Renal cortex interstitium (tissue), 15 donors: ENCODE measurements at places on chromosomes 3 and 15. TPM values are rescaled to one million over a fixed set of nuclear protein-coding genes. Genes with fewer than 3 reads are reported as not detected.

DNA sequence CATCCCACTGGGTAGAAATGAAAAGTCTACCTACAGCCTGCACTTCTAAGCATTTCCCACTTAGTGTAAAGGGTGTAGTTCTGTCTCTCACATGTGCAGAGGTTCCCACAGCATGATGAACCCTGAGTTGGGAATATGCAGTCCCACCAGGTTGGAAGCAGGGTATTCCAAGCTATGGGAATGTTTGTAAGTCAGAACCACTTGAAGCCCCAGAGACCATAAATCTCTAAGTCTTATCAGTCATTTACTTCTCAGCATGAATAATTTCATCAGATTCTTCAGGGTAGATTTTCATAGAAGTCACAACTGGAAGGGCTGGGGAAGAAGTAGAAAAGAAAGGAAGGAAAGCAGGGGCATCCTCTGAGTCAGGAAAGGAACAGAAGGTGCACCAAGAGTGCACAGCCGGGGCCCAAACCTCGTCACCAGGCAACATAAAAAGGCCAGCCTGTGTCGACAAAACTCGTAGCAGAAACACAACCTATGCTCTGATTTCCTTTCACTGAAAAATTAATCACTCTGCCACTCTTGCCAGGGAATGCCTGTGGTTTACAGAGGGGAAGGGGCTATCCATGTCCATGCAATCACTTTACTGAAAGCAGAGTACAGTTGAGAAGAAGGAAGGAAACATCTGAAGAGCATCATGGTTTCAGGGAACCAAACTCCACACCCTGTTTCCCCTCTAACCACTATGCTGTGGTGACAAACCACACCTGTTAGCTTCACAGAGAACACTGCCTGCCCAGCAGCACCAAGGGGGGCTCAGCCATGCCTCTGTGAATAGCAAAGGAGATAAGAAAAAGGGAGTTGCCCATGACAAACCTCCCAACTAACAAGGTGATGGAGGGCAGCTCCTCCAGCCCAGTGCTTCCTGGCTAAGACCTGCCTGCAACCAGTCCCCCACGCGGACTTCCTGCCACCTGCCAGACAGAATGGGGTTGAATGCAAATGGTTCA, 40.5 kb downstream of the SH3BP5 start:
- no peak for DNase-seq

DNA sequence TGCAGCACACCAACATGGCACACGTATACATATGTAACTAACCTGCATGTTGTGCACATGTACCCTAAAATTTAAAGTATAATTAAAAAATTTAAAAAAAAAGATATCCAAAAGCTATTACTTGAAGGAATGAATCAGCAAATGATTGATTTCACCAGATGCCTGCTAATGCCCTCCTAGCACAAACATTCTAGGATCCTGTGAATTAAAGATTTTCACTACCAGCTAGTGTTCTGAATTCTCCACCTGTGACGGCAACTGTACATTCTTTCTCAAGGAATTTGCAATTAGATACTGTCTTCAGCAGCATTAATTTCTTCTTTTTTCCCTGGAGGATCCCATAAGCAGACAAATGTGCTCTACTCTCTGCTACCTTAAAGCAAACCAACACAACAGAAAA, 694.9 kb downstream of the NTRK3 start:
- no peak for DNase-seq

- no peak for DNase-seq
Measured at GRCh38 chr3:124126436-124127023, 134.6 kb upstream of the ROPN1 start.

DNA sequence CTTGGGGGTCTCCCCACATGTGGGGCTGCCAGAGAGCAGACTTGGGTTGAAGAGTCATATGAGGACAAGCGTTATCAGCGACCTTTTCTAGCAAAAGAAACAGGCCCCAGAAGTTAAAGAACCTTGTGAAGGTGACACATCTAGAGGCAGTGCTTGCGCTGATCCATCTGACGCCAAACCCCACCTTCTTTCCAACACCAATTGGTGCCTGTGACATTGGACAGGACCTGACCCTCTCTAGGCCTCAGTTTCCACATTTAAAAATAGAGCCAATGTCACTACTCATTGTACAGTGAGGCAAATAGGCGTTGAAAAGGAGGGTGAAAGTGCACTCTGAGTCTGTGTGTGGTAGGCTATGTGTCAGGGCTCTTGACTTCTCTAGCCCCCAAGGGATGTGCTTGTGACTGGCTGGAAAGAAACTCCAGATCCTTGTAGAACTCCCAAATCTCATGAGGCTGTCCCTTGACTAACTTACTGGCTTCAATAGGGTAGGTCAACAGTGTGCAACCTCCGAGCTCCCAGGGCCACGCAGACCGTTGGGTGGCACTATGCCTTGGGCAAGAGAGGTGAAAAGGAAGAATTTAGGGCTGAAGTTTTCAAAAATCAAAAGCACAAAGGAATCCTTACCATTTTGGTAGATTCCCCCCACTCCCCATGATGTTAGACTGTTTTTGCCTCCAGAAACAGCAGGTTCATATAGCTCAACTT, 666 bp upstream of the FAM219B start:
- no peak for DNase-seq

DNA sequence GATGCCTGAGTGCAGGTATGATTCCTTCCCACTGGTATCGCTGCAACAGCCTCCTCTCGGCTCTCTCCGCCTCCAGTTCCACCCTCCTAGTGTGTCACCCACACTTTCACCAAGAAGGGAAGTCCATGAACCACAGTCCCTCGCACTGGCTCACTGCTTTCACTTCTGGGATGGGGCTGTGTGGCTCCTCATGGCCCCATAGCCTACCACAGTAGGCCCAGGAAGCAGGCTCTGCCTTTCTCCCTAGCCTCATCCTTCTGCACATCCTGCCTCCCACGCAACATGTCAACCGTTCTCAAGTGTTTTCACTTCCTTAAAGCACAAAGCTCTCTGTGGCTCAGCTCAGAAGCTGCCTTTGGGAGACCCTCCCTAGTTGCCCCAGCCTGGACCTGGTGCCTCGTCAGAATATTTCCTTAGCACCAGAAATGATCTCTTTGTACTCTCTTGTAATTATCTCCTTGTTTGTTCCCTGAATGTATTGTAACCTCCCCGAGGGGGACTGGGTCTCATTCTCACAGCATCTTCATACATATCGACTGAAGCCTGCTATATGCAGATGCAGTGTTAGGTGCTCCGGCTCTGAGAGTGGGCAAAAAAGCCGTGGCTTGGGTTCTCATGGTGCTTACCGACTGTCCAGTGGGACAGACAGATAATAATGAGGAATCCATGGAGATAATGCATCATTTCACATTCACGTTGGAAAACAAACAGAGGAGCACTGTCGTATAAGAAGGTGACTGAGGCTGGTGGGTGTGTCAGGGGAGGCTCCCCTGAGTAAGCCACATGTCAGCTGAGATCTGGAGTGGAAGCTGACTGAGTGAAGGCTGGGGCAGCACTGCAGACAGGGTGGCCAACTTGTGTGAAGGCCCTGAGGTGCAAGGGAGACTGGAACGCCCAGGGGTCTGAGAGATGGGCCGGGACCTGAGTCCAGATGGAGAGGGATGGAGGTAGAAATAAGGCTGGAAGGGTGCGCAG, 107.1 kb downstream of the DGKG start:
- DNase-seq: no peak

DNA sequence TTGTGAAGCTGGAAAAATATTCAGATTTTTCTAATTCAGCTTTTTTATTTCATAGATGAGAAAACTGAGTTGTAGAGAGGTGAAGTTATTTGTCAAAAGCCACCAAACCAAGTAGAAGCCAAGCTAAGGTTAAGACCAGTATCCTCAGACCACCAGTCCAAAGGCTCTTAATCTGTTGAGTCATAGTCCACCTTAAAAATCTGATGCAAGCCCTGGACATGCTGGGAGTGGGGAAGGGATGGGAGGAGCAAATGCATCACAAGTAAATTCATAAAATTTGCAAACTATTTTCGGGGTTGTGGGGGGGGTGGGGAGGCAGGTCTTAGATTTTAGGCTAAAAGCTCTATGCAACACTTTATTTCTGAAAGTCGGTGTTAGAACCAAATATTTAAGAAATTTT, 307.7 kb upstream of the SEMA6D start:
- no peak for DNase-seq

- no peak for DNase-seq
Measured at GRCh38 chr3:70277304-70277703, 35.1 kb downstream of the MDFIC2 start.

GRCh38 chr3:8911781-8912180, 51.5 kb downstream of the RAD18 start:
- no peak for DNase-seq

DNA sequence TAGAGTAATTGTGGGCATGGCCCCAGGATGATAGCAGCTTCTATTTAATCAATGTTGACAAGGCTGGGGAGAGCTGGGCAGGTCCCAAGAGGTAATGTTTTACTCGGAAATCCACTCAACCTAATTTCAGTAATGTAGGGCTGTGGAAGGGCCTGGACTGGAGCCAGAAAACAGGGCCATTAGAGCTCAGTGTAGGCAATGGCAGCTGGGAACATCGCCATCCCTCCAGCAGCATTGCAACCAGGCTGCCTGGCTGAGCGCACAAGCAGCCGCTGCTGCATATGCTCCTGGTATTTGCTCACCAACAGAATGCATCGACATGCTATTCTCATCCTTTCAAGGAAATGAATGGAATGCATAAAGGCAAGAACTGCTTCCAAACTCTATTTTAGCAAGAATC, 90.0 kb downstream of the GAP43 start:
- DNase-seq: no peak

DNA sequence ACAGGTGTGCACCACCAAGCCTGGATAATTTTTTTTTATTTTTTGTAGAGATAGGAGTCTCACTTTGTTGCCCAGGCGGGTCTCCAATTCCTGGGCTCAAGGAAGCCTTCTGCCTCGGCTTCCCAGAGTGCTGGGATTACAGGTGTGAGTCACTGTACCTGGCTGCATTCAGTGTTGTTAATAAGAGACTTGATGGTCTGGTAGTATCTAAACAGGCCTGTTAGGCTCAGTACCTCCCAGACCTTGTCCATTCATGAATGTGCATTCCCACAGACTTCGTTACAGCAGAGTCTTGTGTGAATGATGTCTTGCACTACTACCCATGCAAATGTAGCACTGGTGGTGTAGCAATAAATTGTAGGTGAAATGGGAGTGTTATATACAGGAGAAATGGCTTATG, 17.7 kb downstream of the CMTM8 start:
- no peak for DNase-seq

- DNase-seq: no peak
Measured at GRCh38 chr15:94240480-94240879, 9.1 kb downstream of the MCTP2 start.

DNA sequence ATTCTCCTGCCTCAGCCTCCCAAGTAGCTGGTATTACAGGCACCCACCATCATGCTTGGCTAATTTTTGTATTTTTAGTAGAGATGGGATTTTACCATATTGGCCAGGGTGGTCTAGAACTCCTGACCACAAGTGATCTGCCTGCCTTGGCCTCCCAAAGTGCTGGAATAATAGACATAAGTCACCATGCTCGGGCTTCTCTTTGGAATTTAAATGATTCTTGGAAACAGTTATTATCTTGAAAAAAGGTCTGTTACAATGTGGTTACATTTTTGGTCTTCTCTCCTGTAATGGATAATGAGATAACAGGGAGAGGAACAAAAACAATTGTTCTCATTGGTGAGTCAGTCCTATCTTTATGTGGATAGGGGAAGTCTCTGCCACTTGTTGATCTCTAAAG, 59.8 kb upstream of the AADACL2 start:
- no peak for DNase-seq

DNA sequence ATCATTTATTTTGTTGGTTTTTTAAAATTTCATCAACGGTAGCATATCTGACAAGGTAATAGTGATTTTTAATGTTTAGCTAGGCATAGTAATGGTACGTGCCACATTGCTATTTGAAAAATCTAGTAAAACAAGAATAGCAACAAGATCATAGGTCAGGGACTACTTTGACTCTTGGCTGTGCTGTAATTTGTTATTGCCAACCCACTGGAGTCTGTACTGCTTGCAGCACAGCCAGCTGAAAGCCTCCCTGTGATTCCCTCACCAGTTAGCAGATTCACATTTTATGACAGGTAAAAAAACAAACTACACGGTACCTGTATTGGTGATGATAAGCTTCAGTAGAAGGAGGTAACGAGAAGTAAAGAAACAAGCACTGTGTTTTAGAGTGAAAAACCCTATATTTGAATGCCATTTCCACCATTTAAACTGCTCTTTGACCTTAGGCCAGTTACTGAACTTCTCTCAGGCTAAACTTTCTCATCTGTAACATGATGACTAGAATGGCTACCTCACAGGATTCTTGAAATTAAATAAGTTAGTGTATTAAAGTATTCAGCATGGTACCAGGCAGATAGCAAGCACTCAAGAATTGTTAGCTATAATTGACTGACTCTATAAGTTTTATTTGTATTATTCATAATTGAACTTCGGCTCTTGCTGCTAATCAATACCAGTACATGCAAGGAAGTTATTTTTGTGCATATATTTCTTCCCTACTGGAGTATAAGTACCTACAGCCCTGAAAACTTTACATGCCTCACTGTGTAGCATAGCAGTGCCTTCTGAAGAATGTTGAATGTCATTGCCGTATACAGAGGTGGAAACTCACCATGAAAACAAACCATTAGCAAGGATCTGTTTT, 16.1 kb downstream of the FILIP1L start:
- DNase-seq: no peak

DNA sequence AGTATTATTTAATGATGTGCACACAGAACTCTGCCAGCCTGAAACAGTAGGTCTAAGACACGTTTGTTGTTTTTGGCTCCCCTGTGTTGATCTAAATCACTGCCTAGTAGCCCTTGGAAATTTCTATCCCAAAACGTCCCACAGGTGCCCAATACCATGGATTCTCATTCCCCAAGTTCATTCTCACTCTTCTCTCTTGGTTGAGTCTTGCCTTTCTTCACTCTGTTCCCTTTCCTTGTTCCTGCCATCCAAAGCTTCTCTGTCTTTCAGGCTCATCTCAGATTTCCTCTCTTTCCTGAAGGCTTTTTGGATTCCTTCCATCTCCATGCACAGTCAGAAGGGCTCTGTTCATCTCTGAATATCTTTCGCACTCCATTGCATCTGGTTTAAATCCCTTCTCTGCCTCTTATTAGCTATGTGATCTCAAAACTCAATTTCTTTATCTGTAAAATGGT, 54.2 kb downstream of the PPARG start:
- DNase-seq: no peak

GRCh38 chr3:8724108-8724752, 9.4 kb upstream of the CAV3 start:
- DNase-seq: no peak

IQCB1 gene
- 29.3 TPM for polyA plus RNA-seq

GALK2 gene
- polyA plus RNA-seq: 30.4 TPM

SEMA6D gene
- polyA plus RNA-seq: 49.5 TPM

LRTM1 gene
- polyA plus RNA-seq: not detected

TM4SF4 gene
- 4.2 TPM for polyA plus RNA-seq

IQCF6 gene
- not detected for polyA plus RNA-seq

CLSTN2 gene
- 1.9 TPM for polyA plus RNA-seq

ADAMTS7 gene
- 35.7 TPM for polyA plus RNA-seq

GOLGA6A gene
- not detected for polyA plus RNA-seq

ANKRD63 gene
- 0.32 TPM for polyA plus RNA-seq
